HAP-1 (cell line): ENCODE measurements at places on chromosomes 11 and 22.
A peak's percentile ranks its signal among the peaks of the same experiment; 100 is the strongest.

DNA sequence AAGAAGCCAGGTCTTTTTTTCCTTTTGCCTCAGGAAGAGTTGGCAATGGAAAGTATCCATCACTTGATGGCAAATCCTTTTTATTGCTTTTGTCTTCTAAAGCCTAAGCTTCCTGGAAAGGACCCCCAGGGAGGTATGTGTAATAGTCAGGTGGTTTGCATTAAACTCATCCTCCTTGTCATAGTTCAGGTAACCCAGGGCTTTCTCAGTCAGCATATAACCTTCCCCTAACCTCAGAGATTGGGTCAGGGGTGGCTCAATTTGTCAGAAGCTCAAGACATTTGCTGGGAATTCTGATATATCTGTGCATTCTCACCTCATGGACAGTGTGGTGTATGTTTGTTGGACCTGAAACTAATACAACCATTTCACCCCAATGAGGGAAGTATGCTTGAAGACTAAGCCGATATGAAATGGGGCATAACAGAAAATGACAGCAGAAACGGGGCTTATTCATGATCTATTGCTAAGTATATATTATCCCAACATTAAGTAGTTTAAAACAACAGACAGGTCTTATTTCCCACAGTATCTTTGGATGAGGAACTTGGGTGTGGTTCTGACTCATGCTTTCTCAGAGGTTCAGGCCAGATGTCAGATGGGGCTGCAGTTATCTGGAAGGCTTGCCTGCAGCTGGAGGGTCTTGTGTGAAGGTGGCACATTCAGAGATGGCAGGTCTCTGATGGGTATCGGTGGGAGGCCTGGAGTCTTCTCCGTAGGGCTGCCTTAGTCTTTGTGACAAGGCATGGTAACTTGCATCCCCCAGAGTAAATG, 135.8 kb upstream of the SPON1 start:
- no peak for DNase-seq

DNA sequence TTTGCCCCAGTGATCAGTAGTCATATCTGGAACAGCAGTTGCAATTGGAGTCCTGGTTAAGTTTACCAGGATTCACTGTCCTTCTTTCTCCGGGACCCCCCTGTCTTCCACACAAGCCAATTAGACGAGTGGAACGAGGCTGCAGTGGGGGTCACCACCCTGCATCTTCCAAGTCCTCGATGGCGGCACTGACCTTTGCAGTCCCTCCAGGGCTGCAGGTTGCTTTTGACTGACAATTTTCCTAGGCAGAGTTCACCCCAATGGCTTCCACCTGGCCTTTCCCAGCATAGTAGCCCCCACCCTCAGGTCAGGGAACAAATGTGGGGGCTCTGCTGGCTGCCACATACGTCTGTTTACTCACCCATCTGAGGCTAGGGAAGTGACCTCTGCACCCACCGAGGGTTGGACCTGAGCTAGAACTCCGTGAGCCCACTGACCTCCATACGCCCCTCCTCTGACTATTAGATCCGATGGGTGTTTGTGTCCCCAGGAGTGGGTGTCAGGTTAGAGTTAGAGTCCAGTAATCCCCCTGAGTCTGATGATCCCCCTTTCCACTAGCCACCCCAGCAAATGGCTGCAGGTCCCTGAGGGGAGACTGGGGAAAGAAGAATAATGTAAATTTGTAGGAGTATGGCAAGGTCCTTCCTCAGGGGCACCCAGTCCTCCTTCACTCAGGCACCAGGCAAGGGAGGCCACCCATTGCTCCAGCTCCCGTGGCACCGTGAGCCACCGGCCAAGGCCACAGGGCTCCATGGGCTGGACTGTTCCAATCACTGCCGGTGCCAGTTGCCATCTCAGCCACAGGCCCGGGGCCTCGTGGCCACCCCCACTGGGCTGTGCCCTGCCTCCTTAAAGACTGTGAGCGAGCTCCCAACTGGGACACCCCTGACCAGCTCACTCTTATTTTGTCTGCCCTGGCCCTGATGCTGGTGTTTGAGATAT, 5.5 kb downstream of the C11orf21 start:
- DNase-seq: no peak

- no peak for DNase-seq
These were observed 22.4 kb downstream of the TSPAN18 start for GRCh38 chr11:44749189-44749588.

GRCh38 chr11:47912843-47913437, 64.8 kb upstream of the NUP160 start:
- no peak for DNase-seq

- DNase-seq: no peak
These were observed 24.9 kb upstream of the GRAMD1B start for GRCh38 chr11:123405123-123405592.

DNA sequence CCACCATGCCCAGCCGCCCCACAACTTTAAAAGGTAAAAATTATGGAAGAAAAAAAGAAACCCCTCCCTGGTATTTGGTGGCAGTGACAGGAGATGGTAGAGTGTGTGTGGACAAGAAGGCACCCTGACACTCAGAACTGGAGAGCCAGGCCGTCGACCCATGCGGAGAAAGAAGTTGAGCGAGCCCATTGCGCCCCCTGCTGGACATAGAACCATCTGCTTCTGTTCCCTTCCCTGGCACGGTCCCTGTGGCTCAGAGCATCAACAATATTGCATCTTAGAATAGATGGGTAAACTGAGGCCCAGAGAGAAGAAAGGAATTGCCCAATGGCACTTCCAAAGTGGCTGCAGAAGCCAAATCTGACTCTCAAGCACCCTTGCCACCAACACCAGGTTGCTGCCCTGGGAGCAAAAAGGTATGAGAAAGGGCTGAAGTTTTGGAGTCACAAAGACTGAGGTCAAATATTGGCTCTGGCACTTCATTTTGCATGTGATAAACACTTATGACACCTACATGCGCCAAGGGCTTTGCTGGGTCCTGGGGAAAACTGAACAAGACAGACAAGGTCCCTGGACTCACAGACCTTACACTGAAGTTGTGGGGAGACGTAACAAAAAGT, 8.6 kb downstream of the MRPL11 start:
- DNase-seq: peak; percentile 43

DNA sequence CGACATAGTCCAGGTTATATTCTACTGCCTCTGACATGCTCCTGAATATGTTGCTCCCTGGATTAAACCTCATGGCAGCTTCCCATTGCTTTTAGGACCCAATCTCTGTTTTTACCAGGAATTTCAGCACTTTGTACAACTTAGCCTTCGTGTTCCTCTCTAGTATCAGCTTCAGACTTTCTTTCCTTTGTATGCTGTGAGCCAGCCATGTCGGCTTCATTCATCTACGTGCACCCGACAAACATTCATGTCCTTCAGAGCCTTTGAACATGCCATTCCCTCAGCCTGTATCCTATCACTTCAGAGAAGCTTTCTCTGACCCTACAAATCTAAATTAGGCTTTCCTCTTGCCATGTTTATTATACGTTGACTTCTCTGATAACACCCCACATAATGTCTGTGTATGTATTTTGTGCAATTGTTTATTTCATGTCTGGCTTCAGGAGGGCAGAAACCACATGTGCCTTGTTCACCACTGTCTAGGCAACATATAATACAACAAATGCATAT, 743.4 kb downstream of the OPCML start:
- DNase-seq: no peak

GRCh38 chr11:61696602-61697001, 16.4 kb downstream of the DAGLA start:
- no peak for DNase-seq

DNA sequence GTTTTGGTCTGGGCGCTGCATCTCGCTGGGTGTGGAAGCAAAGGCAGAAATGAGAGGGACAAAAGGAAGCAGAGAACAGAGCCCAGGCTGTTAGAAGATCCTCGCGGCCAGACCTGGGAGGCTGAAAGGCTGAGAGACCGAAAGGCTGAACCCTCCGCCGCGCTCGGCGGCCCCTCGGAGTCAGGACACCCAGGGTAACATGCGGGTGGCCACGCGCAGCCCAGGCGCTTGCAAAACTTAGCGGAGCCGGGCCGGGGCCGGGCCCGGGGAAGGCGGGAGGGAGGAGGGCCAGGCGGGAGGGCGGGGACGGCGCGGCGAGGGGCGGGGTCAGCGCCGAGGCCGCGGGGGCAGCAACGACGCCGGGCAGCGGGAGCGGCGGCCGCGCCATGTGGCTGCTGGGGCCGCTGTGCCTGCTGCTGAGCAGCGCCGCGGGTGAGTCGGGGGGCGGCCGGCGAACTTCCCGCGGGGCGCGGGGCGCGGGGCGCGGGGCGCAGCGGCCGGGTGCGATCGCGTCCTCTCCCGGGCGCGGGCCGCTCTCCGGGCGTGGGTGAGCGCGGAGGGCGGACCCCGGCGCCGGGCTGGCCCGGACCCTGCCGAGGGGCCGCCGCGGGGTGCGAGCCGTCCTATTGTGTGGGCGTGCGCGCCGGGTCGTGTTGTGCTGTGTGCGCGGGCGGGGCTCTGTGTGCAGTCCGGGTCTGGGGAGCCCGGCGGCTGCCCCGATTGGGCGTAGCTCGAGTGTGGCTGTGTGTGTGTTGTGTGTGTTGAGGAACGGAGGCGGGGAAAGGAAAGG, at the start of gene LDLRAD3:
TSS of gene LDLRAD3 (plus strand) at position 350 of the 790 bp plus-strand sequence. CDS start at position 387, 37 bp downstream.
- peak; percentile 86 for DNase-seq

GRCh38 chr11:80104191-80104590, 663.4 kb upstream of the TENM4 start:
- no peak for DNase-seq

DNA sequence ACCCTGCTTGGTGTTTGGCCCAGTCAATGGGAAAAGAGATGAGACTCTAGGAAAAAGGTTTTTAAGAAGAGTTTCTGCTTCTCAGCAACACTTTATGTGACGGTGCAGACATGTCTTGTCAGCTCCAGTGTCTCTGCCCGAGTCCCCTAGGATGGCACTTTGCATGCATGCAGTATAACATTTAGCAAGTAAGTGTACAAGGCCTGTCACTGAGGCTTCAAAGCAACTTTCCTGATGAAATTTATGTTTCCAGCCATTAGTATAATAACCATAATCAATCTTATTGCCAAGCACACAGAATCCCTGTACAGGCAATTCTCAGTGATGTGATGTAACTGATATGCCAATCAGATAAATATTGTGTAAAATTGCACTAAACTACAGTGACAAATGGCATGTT, 248.1 kb upstream of the PLET1 start:
- DNase-seq: no peak

GRCh38 chr11:103946793-103947545, 89.5 kb upstream of the DDI1 start:
- no peak for DNase-seq

- no peak for DNase-seq
These were observed 34.7 kb downstream of the ALX4 start for GRCh38 chr11:44275241-44275640.

- peak; percentile 7 for DNase-seq
These were observed 116.4 kb downstream of the TYR start for GRCh38 chr11:89293965-89294679.

GRCh38 chr11:85048801-85049200, 578.3 kb downstream of the DLG2 start:
- DNase-seq: peak; percentile 94

DNA sequence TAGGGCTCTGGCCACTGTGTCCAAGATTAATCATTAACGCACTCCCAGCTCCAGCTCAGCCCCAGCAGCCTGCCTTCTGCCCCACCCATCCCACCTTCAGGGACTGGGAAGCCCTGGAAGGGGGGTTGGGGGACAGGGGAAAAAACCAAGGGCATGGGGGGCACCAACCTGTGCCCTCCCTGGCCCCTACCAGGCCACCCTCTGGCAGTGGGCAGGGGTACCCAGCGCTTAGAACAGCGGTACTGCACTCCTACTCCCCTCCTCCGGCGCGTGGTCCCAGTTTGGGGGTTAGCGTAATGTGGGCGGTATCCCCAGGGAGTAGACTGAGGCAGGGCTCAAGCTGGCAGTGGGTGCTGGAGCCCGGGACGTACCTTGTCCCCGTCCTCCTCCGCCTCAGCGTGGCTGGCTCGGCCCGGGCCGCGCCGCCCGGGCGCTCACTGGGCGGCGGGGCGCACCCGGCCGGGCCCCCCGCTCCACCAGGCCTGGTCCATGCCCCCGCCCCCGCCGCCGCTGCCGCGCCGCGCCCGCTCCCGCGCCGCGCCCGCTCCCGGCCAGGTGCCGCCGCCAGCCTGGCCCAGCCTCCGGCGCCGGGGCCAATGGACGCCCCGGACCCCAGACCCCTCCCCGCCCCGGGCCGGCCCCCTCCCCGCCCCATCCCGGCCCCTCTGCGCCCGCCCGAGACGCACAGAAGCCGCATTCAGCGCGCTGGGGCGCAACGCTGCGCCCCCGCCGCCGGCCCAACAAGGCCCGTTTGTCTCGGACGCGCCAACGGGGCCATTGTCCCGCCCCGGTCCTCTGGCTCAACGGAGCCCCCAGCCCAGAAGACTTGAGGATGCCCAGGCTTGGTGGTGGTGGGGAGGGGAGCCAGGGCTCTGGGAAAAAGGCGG, at the start of gene GAL3ST1:
TSS of gene GAL3ST1 (minus strand) at position 571 of the 887 bp plus-strand sequence. CDS start 17,273 bp downstream, outside the sequence.
- no peak for DNase-seq

DNA sequence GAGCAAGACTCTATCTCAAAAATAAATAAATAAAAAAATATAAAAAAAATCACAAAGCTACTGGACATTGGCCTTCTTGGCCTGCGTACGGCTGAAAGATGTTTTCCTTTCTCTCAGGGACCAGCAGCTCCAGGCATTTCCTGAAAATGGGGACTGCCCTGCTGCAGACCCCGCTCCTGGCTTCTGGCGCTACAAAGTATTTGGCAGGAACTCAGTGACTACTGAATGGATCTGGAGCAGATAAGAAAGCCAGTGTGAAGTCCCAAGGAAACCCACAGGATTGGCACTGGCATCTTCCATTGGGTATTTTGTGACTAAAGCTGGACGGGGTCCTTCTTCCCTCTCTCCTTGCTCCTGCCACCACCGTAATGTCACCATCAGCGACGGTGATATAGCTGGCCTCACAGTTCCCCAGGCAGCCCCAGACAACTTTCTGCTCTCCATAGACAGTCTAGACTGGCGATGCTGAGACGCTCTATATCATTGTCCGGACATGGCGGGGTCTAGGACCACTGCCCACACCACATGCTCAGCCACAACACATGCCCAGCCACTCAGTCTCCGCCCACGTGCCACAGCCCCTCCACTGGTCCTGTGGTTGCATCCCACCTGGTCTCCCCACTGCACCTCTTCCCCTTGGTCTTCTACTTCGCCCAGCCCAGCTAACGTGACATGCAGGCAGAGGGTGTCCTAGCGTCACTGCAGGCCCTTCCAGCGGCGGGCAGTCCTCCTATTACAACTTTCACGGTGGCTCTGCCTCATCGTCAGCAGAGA, 22.7 kb upstream of the YPEL1 start:
- no peak for DNase-seq

DNA sequence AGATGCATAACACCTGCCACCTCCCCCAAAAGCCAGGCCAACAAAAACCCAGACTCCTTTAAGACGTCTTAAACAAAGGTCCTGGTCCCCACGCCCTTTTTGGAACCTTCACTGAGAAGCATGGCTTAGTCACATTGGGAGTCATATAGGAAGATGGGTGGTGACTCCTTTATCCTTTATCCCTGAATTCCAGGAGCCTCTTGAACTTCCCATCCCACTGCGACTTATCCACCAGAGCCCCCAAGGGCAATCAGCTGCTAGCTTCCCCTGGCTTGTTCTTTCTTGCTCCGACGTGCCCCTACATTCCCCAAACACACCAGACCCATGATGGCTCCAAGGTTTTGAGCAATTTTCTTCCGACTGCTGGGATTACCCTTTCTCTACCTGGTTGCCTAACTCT, 567.0 kb upstream of the CADM1 start:
- no peak for DNase-seq

GRCh38 chr11:105092256-105093239, 47.0 kb downstream of the CARD18 start:
- DNase-seq: no peak
